ENCODE measurements at places on chromosomes 7 and 10. TPM values are rescaled to one million over a fixed set of nuclear protein-coding genes. Genes with fewer than 3 reads are reported as not detected.

AKR1C1 gene
- total RNA-seq = 47.1 TPM

SVIL gene
- 25.9 TPM for total RNA-seq

RBP4 gene
- total RNA-seq = 123 TPM

PIK3CG gene
- 9.3 TPM for total RNA-seq

ABCB8 gene
- total RNA-seq = 21.0 TPM

GPR15LG gene
- total RNA-seq = not detected

NPY4R2 gene
- not detected for total RNA-seq

SMO gene
- 40.4 TPM for total RNA-seq

WNT16 gene
- 0.20 TPM for total RNA-seq

FANK1 gene
- 2.7 TPM for total RNA-seq

Measured in tibial nerve (tissue), 4 donors.